ENCODE measurements at places on chromosomes 16 and 17.
A peak's percentile ranks its signal among the peaks of the same experiment; 100 is the strongest.

- no peak for DNase-seq
Measured at GRCh38 chr16:50743581-50744225, 1.8 kb downstream of the CYLD start.

- DNase-seq, result no peak
Measured at GRCh38 chr16:30895627-30896260, 670 bp upstream of the CTF1 start.

DNA sequence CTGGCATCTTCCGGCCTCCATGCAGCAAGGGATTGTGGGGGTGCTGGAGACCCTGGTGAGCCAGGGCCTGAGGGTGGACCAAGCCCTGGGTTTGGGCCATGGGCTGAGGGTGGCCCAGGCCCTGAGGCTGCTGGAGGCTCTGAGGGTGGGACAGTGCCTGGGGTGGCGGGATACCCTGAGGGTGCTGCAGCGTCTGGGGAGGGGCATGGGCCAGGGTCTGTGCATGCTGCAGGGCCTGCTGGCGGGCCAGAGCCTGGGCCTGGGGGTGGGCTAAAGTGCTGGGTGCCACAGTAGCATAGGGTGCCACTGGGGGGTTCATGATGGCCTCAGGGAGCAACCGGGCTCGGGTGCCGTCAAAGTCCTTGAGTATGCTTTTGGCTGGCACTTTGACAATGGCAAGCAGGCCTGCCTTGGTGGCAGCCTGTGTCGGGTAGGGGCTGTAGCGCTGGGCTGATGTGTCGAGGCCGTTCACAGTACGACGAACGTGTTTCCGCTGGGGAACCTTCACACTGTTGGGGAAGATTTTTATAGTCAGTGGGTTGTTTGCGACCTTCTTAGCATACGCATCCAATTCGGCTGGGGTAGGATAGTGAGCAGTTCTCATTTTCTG lies 15.6 kb downstream of the TRAF4 start:
- no peak for DNase-seq

DNA sequence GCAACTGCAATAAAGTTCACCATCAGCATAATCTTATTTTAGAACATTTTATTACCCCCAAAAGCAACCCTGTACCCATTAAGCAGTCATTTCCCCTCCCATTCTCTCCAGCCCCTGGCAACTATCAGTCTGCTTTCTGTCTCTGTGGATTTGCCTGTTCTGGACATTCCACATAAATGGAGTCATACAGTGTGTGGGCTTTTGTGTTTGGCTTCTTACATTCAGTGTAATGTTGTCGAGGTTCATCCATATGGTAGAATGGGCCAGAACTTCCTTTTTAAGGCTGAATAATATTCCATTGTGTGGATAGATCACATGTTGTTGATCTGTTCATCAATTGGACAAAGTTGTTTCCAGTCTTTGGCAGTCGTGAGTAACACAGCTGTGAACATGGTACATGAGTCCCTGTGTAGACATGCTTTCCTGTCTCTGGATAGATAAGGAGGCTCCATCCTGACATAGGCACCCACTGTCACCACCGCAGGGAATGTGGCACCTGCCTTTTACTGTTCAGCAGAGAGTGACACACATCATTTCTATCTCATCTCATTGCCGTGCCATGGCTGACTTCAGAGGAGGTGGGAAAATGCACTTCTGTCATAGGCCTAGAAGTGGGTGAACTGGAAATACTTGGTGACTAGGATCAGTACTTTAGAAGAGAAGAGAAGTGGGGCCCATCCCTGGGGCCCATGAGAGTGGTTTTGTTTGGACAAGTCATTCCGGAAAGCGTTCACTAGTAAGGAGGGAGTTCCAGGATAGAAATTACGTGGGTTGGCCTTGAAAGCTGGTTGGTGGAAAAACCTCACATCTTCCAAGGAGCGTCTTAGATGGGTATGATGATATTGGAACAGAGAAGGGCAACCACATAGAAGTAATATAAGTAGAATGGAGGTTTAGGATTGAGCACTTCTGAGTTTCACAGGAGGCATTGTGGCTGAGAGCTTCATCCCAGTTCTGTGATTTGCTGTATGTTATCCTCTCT lies 25.8 kb downstream of the EPN2 start:
- DNase-seq, result no peak

- DNase-seq, result no peak
Measured at GRCh38 chr17:28345419-28346198, 10.0 kb downstream of the TNFAIP1 start.

- no peak for DNase-seq
Measured at GRCh38 chr16:28104404-28104803, 40.9 kb upstream of the GSG1L start.

DNA sequence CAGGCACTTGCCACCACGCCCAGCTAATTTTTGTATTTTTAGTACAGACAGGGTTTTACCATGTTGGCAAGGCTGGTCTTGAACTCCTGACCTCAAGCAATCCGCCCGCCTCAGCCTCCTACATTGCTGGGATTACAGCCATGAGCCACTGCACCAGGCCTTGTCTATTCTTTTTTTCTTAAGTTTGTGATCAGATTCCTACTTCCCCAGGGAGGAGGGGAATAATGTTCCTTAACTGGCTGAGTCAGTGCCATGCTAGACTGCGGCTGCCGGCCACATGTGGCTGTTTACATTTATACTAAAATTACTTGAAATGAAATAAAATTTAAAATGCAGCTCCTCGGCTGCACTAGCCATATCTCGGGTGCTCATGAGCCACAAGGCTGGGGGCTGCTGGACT lies 27.8 kb upstream of the USP36 start:
- DNase-seq, result no peak

DNA sequence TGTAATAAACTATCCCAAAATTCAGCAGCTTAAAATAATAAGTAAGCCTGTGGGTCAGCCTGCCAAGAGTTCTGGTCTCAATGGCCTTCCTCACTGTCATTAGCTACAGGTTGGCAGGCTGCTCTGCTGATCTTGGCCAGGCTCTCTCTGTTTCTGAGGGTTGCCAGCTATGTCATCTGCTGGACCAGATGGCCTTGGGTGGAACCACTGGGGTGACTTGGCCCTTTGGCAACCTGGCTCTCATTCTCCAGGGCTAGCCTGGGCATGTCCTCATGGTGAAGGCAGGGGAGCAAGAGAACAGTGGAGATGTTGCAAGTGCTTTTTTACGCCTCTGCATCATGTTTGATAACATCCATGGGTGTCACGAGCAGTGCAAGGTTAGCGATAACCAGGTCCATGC lies 13.9 kb downstream of the ITGAM start:
- DNase-seq, result no peak

GRCh38 chr16:12750554-12750918 lies 53.2 kb downstream of the CPPED1 start:
- DNase-seq, result no peak

GRCh38 chr17:19317359-19318095 lies 45.0 kb downstream of the B9D1 start:
- no peak for DNase-seq

- peak; percentile 64 for DNase-seq
Measured at GRCh38 chr17:57121308-57122042, 36.4 kb downstream of the AKAP1 start.

- DNase-seq, result no peak
Measured at GRCh38 chr16:3511286-3512180, 10.7 kb downstream of the CLUAP1 start.

- no peak for DNase-seq
Measured at GRCh38 chr16:54437401-54437800, 150.8 kb upstream of the IRX3 start.

- DNase-seq, result peak; percentile 67
Measured at GRCh38 chr17:78600181-78600721, 23.1 kb upstream of the DNAH17 start.

DNA sequence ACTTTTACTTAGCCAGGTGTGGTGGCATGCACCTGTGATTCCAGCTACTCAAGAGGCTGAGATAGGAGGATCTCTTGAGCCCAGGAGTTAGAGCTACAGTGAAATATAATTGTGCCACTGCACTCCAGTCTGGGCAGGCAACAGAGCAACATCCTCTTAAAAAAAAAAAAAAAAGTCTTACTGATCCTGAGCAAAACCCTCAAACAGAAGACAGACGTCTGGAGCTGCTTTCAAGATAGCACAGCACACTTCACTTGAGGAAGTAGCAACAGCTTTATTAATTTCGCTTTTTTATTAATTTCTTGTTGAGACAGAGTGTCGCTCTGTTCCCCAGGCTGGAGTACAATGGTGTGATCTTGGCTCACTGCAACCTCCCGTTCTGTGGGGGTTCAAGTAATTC lies 10.2 kb upstream of the GGA2 start:
- DNase-seq, result no peak

DNA sequence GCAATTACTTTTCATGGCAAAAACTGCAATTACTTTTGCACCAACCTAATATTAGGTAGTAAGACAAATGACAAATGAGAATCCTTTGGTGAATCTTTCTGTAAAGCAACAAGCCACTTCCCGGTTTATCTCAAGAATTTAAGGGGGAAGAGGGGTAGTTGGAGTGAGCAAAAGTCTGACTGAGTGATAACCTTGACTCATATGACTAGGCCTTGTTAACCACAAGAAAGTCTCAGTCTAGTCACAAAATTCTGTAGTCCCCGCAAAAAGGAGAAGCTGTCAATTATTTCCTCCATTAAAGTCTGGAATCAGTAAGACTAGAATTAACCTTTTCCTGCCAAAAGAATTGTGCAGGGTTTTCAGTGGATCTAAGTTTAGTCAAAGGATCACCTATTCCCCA lies 72.2 kb upstream of the GNAO1 start:
- DNase-seq, result no peak

DNA sequence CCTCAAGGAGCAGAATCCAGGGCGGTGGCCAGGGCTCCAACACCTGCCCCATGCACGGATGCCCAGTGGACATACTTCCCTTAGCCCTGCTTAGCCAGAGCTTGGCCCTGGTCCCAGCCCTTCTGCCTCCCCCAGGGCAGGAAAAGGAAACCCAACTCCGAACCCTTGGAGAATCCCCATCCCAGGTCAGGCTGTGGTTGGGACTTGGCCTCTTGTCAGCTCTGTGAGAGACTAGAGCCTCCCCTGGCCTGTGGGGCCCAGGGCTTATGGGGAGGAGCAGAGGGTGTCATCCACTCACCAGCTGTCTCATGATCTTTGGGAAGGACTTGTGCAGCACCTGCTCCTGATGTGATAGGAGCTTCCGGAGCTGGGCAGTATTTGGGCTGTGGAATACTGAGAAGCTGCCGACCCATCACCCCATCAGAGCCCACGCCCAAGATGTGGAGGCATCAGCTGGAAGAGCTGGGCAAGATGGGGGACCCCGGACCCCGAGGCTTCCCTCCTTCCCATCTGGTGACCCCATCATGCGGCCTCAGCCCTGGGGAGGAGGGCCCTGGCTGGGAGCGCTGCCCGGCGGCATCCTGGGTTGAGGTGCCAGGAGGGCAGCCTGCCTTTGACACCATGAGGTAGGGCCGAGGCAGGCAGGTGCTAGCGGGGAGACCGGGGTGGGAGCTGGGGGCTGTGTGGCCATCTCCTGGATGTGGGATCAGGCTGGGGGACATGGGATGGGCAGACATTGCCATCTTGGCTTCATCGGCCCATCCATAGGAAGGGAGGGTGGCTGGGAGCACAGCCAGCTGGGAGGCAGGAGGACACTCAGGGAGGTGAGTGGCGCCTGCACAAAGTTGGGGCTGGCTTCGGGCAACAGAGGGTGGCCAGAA lies 45.1 kb downstream of the TNFRSF13B start:
- no peak for DNase-seq

GRCh38 chr16:21101631-21102420 lies 48.8 kb downstream of the DNAH3 start:
- DNase-seq, result no peak

DNA sequence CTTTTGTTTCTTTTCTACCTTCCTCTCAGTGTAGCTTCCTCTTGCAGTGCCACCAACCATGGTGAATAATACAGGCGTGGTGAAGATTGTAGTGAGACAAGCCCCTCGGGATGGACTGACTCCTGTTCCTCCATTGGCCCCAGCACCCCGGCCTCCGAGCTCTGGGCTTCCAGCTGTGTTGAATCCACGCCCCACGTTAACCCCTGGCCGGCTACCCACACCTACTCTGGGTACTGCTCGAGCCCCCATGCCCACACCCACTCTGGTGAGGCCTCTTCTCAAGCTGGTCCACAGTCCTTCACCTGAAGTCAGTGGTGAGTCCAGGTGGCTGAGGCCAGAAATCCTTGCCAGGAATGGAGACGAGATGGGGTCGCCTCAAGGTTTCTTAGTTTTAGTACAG lies 23.9 kb downstream of the SRCAP start:
- no peak for DNase-seq

DNA sequence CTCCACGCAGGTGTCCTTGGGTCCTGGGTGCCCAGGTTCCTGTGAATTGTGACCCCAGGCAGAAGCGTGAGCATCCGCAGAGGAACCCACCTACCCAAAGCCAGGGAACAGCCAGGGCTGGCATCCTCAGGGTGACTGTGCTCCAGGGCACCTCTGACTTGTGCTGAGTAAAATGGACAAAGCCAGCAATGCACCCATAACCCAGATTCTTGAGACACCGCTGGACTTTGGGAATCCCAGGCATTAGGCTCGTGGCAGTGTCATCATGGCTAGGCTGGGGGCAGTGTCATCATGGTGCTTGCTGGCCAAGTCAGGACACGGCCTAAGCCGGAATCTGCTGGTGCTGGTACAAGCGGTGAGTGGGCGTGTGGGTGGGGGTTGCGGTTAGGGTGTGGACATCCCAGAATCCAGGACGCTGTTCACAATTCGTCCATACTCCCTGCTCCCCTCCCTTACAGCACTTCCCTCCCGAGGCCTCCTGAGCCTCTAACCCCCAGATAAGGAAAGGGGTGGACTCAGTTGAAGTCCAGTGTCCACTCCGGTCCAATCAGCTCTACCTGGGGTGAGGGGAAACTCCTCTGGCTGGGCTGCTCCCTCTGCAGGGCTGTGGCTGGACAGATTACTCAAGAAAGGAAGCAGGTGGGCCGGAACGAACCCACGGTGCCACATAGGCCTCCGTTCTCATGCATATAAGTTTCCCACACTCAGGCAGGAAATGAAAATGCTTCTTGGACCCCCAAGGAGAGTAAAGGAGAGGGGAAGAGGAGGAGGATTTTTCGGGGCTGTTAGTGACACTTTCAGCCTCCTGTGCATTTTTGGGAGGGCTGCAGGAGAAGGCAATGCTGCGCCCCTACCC lies 138.9 kb downstream of the SEC14L1 start:
- peak; percentile 83 for DNase-seq

DNA sequence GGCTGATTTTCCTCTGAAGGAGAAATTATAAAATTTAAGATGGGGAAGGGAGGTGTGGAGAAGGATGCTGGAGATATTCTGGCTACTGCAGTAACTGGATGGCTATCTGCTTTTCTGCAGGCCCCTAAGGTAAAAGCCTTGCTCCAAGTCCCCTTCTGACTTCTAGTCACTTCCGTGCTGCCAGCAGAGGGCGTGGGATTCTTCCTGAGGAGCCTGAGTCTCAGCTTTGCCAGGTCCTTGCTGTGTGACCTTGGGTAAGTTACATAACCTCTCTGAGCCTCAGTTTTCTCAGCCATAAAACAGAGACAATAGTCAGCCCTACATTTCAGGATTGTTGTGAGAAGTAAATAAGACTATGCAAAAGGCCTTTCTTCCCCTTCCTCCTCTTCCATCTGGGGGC lies 24.3 kb upstream of the TMEM220 start:
- no peak for DNase-seq

- DNase-seq, result no peak
Measured at GRCh38 chr16:53561101-53561888, 58.3 kb upstream of the AKTIP start.

Measured in urothelium cell line (cell line).